ENCODE measurements at places on chromosomes 2 and 18. TPM values are rescaled to one million over a fixed set of nuclear protein-coding genes. Genes with fewer than 3 reads are reported as not detected.

- DNase-seq, result no peak
Measured at GRCh38 chr2:170878066-170878465, 51.0 kb upstream of the GORASP2 start.

GRCh38 chr2:237131749-237132533, 46.3 kb downstream of the COPS8 start:
- DNase-seq, result peak; percentile 26

- DNase-seq, result peak; percentile 100
Measured at GRCh38 chr2:238938401-238939055, 90.6 kb downstream of the TWIST2 start.

DNA sequence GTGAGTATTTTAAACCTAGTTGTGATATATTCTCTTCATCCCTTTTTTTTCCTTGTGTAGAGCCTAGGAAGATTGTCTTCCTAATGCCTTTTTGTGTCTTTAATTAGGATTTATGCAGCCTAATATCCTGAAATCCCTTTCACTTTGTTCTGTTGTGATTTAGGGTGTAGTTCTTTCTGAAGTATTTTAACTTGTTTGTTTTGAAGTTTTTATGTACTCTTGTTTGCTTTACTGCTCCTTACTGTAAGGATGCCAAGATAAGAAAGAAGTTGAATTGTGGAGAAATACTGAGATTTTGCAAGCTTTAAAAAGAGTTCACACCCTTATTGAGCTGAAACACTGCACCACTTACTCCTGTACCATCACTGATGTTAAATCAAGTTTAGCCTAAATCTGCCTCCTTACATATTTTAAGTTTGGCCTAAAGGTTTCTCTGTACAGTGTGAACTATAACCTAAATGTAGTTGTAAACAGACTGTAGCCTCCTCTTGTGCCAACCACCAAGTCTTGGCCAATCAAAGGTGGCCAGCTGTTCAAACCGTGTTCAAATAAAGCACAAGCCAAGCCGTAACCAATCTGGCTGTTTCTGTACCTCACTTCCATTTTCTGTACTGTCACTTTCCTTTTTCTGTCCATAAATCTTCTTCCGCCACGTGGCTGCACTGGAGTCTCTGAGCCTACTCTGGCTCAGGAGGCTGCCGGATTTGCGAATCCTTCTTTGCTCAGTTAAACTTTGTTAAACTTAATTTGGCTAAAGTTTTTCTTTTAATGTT, 17.7 kb upstream of the ACOXL start:
- DNase-seq, result no peak

ZSWIM2 gene
- total RNA-seq, result not detected

POTEJ gene
- not detected for total RNA-seq

PDE11A gene
- 0.24 TPM for total RNA-seq

CCDC85A gene
- not detected for total RNA-seq

RNF103 gene
- 9.9 TPM for total RNA-seq
